ENCODE measurements at places on chromosomes 13 and 19. TPM values are rescaled to one million over a fixed set of nuclear protein-coding genes. Genes with fewer than 3 reads are reported as not detected.

Gene CEACAM7
- total RNA-seq = not detected

DNA sequence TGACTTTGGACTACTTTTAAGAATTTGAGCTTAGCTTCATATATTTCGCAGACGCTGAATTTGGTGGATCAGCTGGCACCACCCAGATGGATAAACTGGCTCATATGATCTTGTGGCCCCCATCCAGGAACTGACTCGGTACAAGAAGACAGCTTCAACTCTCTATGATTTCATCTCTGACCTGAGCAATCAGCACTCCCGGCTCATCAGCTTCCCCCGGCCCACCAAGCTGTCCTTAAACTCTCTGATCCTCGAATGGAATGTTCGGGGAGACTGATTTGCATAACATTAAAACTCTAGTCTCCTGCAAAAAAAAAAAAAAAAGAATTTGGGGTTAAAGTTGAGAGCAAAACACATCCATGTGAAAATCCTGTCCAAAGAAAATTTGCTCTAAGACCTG lies 71.4 kb upstream of the IRS2 start:
- DNase-seq = no peak

DNA sequence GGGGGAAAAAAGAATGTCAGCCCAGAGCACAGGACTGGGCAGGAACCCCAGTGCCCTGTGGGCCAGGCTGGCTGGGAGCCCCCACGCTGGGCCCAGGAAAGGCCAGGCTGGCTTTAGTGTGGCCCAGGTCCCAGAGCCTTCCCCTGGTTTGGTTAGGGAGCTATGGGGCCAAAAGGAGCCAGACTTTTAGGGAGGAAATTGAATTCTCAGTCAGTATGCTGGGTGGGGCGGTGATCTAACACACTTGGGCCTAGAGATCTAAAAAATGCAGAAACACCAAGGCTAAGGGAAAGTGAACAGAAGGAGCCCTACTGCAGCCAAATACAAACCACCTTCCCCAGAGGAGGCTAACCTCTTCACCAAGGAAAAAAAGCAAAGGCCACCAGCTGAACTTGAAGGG lies 137.5 kb downstream of the CRYL1 start:
- DNase-seq = no peak

DNA sequence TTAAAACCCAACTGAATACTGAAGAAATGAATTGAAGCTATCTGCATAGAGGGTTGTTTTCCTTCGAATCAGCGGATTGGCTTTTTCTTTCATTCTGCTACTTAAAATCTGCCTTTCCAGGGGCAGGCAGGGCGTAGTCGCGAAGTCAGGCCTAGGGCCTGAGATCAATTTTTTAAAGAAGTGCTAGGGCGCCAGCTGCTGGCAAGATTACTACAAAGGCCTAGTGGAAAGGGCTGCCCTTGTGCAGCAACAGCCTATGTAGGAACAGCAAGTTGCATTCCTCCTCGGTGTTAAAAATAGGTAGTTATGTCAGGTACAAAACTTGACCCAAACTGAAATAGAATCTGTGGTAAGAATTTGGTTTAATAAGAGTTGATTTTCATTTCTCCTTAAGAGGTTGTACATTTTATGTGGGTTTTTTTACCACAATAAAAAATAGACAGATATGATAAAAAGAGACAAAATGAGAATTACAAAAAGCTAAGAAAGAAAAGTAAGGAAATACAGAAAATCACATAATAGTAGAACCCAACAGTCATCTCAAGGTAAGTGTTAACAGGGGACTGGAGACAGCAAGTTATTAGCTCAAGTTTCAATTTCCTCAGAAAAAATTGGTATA lies 9.5 kb upstream of the URAD start:
- peak; percentile 35 for DNase-seq

DNA sequence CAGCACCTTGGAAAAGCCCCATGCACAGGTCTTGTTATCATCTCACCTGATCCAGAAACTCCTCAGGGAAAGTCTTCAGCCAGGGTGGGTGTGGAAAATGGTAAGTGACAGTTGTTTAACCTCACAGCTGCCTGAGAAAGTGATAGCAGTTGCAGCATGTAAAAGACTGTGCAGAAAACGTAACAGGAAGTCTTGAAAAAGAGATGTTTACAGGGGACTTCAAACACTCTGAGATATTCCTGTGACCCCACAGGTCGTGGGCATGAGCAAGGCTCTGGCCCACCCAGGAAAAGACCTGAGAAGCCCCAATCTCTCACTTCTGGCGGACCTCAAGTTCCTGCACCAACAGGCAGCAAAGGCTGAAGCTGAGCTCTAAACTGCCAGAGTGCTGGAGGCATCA lies 826.9 kb downstream of the UQCRFS1 start:
- DNase-seq = no peak
